ENCODE measurements at places on chromosomes 6 and 20.

DNA sequence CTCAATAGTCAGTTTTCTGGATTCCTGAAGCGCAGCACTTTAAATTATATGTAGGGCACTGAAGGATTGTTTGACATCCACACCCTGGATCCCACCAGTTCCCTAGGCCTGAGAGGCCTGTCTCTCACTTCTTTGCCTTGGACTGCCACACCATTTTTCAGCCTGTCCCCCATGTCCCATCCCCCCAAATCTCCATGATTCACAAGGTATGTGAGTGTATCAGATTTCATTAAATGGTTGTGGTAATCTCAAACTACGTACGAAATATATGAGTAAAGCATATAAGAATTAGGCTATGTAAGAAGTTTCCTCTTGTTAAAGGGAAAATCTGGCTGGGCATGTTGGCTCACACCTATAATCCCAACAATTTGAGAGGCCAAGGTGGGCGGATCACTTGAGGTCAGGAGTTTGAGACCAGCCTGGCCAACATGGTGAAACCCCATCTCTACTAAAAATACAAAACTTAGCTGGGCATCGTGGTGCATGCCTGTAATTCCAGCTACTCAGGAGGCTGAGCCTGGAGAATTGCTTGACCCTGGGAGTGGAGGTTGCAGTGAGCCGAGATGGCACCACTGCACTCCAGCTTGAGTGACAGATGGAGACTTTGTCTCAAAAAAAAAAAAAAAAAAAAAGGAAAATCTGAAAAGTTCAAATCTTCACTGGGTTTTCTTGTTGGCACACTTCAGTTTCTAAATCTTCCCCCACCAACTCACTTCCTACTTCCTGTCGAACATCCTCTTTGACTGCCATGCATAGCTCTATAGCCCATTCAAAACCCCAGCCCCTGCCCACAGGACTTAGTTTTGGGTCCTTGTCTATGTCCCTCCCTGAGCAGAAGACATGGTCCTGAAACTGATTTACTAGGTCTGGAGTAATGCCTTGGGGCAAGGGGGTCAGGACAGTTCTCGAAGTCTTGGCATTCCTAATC lies 97.3 kb upstream of the SHLD1 start:
- no peak for DNase-seq

- DNase-seq, result no peak
These were observed 98.9 kb downstream of the PDSS2 start for GRCh38 chr6:107360476-107360875.

DNA sequence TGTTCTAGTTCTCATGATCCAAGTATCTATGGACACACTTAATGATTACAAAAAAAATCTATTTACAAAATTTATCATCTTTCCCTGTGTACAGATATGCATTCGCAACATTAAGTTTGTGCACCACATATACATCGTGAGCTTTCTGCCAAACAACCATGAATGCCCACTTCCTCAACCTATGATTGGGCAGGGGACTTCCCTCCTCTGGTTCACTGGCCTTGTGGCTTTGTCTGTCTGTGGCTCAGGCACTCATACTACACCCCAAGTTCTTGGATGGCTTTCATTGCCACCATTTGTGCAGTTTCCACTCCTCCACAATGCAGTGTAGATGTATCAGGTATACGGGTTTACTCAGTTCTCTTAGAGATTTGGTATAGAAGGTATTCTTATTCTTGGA lies 74.9 kb downstream of the HS3ST5 start:
- DNase-seq, result no peak

GRCh38 chr6:305371-306206 lies 13.3 kb downstream of the DUSP22 start:
- DNase-seq, result no peak

DNA sequence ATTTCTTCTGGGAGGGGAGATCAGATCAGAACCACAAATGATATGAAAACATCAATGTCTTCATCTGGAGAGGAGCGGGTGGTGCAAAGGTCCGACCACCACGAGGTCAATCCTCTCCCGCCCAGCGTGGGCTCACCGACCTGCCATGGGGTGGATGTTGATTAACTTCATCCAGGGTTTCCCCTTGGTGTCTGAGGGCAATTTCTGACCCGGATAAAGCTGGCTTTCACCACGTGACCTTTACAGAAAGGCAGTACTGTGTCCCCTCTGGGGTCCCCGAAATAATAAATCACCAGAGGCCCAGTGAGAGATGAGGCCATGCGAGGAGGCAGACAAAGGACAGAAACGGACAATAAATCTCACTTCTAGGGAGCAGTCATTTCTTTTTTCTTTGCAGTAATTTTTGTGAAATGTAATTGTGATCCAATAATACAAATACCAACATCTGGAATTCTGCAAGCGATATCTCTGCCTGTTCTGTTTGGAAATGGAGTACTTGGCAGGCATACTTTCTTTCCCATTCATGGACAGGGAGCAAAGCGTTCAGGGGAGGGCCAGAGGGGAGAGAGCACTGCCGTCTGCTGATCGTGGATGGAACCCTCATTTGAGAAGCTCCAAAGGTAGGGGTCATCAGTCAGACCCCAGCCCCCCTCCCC lies 55.1 kb upstream of the APCDD1L start:
- no peak for DNase-seq

DNA sequence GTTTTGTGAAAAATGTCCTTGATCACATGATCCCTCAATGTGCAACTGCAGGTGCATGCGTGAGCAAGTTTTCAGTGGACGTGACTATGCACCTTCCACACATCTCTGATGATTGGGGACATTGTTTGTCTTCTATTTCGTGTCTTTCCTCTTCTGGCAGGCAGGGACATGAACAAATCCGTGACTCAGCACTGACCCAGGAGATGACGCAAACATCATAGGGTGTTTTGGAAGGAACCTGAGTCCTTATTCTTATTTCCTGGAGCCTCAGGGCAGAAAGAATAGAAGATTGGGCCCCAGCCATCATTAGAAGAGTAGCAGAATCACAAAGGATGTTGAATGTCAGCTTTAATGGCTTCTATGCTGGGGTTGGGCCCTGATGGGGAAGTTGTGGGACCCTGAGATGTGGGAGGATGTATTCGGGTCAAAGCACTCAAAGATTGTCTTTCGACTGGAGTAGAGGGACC lies 11.9 kb upstream of the SIRPD start:
- DNase-seq, result no peak

DNA sequence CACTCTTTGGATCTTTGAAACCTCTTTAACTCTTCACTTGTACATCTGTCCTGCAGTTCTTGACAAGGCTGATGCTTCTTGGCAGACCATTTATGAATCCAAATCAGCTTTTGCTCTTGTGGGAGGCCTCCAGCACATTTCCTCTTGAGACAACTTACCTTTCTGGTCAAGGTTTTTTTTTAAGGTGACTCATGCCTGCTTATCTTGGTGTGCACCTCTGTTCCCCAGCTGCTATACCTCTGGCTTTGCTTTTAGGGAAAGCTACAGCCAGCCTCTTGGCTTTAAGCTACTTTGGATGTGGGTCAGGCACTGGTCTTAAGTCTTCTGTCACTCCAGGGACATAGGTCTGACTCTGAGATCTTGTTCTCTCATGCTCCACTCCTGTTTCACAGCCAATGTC lies 106.5 kb downstream of the PHF3 start:
- DNase-seq, result no peak

DNA sequence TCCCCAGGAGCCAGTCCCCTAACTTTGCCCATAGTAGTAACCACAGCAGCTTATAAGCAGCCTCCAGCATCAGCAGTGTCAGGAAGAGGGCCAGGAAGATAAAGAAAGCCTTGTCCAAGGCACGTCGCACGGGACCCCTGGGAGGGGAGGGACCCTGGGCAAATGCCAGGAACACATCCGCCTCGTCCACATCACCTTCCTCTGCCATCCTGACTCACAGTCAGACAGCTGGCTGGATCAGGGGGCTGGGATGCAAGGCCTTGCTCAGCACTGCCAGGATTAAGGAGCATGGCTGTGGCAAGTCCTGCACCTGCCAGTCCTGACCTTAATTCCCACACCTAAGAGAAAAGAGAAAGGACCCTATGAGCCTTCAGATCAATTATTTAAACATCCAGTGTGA lies 11.5 kb upstream of the ZBTB22 start:
- no peak for DNase-seq

DNA sequence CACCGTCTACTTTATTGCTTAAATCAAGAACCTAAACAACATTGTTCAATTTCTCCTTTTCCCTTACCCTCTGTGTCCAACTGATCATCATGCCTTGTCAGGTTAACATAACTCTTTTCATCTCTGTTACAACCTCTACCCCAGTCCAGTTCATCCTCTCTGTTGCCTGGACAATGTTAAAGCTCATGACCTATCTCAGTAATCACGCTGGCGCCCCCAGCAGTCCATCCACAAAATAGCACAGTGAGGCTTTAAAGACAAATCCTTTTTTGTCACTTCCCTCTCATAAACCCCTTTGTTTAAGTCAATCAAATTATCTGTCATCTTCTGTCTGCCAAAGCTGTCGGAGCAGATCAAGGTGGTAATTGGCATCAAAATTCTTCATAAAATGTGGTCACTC lies 140.1 kb downstream of the QKI start:
- DNase-seq, result peak; percentile 27

- no peak for DNase-seq
These were observed 28.4 kb downstream of the TGM2 start for GRCh38 chr20:38136421-38137245.

- no peak for DNase-seq
These were observed 119.9 kb downstream of the UST start for GRCh38 chr6:148866657-148867268.

GRCh38 chr6:151412909-151413308 lies 21.6 kb upstream of the ZBTB2 start:
- no peak for DNase-seq

GRCh38 chr6:160919723-160920440 lies 71.7 kb upstream of the MAP3K4 start:
- no peak for DNase-seq

GRCh38 chr6:37860226-37860839 lies 40.8 kb downstream of the ZFAND3 start:
- DNase-seq, result peak; percentile 14

- no peak for DNase-seq
These were observed 1.1 kb upstream of the SLC35B2 start for GRCh38 chr6:44258325-44258863.

- DNase-seq, result no peak
These were observed 78.3 kb downstream of the KIF6 start for GRCh38 chr6:39646751-39647420.

GRCh38 chr20:50930139-50930975 lies 880 bp downstream of the ADNP start:
- no peak for DNase-seq

DNA sequence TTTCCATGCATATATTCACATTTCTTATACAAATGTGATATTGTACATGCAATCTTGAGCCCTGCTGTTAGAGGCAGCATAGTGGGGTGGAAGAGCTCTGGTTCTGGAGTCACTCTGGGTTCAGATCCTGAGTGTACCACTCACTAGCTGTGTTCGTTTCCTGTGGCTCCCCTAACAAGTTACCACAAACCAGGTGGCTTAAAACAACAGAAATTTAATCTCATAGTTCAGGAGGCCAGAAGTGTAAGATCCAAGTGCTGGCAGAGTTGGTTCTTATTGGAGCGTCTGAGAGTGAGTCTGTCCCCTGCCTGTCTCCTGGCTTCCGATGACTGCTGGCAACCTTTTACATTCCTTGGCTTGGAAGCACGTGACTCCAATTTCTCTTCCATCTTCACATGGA lies 115.6 kb downstream of the MAP3K7 start:
- DNase-seq, result no peak

GRCh38 chr6:169887529-169888140 lies 136.2 kb downstream of the ERMARD start:
- no peak for DNase-seq

GRCh38 chr6:116286773-116287358 lies 7.1 kb upstream of the TSPYL1 start:
- DNase-seq, result no peak

- no peak for DNase-seq
These were observed 91.3 kb upstream of the DTNBP1 start for GRCh38 chr6:15754035-15754705.

DNA sequence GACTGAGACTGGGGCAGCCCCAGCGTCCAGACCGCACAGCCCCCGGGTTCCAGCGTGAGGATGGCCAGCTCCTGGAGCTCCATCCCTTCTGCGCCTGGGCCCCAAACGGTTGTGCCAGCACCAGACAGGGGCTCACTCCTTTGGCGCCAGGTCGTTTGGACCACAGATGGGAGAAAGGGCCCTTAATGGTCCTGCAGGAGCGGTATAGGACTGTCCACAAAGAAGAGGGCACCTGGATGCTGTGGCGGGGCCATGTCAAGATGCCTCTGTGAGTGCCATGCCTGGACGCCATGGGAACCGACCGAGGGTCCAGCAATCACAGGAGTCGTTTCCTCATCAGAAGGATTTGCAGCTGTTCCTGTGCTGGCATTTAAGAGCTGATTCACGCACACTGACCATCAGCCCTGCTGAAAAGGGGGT lies 82.7 kb downstream of the DLL1 start:
- no peak for DNase-seq

DNA sequence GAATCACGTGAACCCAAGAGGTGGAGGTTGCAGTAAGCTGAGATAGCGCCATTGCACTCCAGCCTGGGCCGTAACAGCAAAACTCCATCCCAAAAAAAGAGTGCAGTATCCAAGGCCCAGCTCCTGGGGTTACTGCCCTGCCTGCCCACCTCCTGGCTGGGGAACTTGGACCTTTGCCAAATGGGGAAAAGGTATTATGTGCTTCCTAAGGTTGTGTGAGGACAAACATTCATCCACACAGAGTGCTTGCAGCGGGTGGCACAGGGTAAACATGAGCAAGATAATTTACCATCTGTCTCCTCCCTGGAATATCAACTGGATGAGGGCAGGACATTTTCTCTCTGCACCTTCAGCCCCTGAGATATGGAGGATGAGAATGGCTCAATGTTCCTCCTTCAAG lies 94.9 kb upstream of the POPDC3 start:
- DNase-seq, result no peak

GRCh38 chr6:14335071-14335470 lies 217.5 kb downstream of the CD83 start:
- no peak for DNase-seq

- DNase-seq, result no peak
These were observed 10.6 kb upstream of the SUPT3H start for GRCh38 chr6:45388328-45388727.

DNA sequence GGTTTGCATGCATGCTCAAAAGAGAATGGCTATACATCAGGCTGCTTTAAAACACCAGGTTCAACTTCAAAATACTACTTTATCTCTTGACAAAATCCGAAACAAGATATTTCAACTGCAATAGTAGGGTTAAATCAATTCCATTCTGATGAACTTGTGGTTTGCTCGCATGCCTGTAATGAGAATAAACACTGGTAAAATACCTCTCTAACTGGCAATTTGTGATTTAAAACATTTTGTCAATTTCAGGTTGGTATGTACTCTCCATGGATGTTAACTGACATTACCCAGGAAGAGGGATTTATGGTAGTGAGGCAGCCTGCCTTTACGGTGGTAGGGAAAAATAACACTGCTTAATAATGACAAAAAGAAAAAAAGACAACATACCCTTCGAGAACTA lies 74.4 kb downstream of the MBOAT1 start:
- no peak for DNase-seq

GRCh38 chr20:4875578-4876067 lies 125.7 kb downstream of the SLC23A2 start:
- no peak for DNase-seq

- DNase-seq, result no peak
These were observed 138.7 kb downstream of the ZMYND8 start for GRCh38 chr20:47217482-47218446.
